Cortex of kidney (tissue), 1 donor: ENCODE measurements at places on chromosomes 4 and X.

- DNase-seq = no peak
Observed at GRCh38 chrX:30824275-30824674, 64.8 kb downstream of the TAB3 start.

DNA sequence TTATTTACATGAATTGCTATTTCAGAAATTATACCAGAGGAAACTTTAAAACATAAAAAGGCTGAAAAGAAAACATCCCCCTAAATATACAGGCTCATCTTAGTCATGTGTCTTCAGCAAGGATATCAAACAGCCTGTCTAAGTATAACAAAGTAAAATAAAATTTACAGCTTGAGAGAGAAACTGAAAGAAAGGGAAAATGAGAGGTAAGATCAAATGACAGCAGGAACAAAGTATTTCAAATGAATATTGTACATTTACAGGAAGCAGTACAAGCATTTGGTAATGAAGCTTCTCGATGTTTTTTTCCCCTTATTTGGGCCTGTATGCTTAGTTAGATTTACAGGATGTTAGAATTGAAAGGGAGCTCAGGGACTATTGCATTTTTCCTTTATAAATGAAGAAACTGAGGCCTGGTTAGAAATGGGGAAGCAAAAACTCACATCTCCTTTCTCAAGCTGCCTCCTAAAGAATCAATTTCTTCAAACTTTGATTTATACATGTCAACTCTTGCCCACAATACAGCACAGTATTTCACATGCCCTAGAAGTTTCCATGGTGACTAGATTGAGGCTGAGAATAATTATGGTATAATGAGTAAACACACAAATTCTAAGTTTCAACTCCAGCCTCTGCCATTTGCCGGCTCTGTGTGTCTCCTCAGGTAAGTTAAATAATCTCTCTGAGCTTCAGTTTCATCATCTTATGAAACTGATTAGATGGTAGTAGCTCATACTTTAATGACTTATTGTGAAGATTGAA is 29.3 kb downstream of the DAPP1 start:
- no peak for DNase-seq

- no peak for DNase-seq
Observed at GRCh38 chrX:39675162-39675553, 422.6 kb downstream of the BCOR start.

- no peak for DNase-seq
Observed at GRCh38 chrX:33195698-33196097, 15.7 kb downstream of the DMD start.
